Activated naive CD4-positive, alpha-beta T cell treated with Interleukin-2 at 50 U/mL for 16 hours (primary cell): ENCODE measurements at places on chromosomes 11 and 22.

DNA sequence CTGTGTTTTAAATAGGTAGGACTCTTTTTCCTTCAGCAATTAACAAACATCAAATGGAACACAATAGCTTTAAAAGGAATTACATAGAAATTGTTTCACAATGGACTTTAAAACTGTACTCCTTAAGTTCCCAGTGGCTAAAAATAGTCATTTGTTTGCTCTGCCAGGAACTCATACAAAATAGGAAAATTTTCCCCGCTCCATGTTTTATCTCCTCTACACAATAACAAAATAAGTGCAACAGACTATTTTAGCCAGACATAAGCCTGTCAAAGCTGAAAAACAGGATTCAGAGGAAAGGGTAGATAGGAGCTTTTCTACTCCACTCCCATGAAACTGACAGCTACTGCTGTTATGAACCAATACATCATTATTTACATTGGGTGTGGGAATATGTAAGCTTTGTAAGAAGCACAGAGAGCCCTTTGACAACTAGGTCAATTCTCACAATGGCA, 90.1 kb downstream of the STK33 start:
- DNase-seq: no peak

- DNase-seq: no peak
These were observed 15.1 kb downstream of the MTMR2 start for GRCh38 chr11:95908826-95909225.

- DNase-seq: no peak
These were observed 718 bp upstream of the CCDC88B start for GRCh38 chr11:64339286-64339685.

DNA sequence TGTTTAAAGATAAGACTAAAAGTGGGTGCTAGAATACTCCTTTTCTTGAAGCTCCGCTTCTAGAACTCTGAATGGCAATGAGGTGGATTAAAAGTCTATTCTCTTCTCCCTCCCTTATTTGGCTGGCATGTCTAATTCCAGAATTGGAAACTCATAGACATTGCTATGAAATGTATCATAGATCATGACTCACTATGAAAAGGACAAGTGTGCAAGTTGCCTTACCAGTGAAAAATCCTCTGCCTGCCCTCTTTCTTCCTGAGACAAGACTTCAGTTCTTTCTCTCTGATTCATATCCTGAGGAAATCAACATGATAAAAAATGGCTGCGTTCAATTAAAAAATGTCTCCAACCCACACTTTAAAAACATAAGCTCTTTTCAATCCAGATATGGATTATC, 73.2 kb upstream of the BLID start:
- no peak for DNase-seq

DNA sequence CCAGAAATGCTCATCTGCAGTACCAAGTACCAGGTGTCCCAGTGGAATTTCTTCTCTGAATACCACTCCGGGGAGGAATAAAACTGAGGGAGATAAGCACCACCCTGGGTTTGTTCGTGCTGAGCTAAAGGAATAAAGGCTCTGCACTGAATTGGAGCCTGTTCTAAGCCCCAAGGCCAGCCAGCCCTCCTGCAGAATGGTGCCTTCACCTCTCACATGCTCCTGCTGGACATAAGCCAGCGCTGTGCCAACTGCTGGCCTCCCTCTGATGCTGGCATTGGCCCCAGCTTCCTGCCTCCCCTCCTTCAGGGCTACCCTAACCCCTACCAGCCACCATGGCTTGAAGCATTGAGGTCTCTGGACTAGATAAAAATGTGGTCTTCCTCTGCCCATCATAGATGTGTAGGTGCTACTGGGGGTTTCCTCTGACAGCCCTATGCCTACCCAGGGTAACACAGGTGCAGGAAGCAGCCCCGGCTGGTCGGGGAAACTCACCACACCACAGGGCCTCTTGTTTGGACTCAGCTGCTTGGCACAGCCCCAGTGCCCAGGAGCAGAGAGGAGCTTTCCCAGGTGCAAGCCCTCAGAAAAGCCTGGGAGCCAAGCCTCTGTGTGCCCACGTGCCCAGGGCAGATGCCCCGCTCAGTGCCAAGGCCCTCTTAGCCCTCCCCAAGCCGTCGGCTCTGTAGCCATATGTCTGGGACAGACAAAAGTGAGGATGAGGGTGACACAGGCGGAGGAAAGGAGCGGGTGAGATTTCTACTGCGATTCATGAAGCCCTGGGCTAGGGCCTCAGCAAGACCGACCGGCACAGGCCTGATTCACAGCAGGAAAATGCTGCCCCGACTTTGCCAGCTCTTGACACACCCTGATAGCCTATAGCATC, 34.1 kb upstream of the JAM3 start:
- DNase-seq: no peak

GRCh38 chr11:82321206-82321605, 412.5 kb downstream of the FAM181B start:
- no peak for DNase-seq
